Activated naive CD4-positive, alpha-beta T cell treated with anti-CD3 and anti-CD28 coated beads for 36 hours (primary cell): ENCODE measurements at places on chromosomes 3 and 15. TPM values are rescaled to one million over a fixed set of nuclear protein-coding genes. Genes with fewer than 3 reads are reported as not detected.

DNA sequence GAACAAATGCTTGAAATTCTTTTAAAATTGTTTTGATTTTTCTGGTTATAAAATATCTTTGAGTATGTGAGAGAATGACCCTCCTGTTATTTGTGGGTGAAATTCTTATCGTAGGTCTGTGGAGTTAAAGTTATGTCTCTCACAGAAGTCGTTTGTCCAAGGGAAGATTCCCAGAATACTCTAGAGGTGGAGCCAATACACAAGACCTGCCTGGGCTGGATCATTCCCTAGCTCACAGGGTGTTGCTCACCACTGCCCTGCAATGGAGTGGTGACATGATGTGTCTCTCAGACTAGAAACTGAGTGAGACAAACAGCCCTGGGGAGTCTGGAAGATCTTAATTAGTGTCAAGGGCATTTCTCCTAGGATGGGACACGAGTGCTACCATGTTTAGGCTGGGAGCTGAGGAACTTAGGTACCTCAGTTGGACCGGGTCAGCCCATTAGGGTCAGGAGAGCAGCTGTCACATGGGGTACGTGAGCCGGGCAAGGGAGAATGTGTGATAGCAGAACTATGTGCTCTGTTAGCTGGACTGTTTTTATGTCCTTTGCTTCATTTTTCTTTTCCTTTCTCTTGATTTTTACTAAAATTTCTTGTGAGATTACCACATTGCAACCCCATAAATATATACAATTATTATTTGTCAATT is 53.6 kb upstream of the MYO5C start:
- no peak overlapping the region for H3K27ac ChIP-seq
- no peak overlapping the region for H3K4me3 ChIP-seq
- no peaks in the 10 kb centered on the region for H3K4me1 ChIP-seq
- H3K36me3 ChIP-seq: peaks cover 2% of the 10 kb centered on the region
- DNase-seq: no peak

DNA sequence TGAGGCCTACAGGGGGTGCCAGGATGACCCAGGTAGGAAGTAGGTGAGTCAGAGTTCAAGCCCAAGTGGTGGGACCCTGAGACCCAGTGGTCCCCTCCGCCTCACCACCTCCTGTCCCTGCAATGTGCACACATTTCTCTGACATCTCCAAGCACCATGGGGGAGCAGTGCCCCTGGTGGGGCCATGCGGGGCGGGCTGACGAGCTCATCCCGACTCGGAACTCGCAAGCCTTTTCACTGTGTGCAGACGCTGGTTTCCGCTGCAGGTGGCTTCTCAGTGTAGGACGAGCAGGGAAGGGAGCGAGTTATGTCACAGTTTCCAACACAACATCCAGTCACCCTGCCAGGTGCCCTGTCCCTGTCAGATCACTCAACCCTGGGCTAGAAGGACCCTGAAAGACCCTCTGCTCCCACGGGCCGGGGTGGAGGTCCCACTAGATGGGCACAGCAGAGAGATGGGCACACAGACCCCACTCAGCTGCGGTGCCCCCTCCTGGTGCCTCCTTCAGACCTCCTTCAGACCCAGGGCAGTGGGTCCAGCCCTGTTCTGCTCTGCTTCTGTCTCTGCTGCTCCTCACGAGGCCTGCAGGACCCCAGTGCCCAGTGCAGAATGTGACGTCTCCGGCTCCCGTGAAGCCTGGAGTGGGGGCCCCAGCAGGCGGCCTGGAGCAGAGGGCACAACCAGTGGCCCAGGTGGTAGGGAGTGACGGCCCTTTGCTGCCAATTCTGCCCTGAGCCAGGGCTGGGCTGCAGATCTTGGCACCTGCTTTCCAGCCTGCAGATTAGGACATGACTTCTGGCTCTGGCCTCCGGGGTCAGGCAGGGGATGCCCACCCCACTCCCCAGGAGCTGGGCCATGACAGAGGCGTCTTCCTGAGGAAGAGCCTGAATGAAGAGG is 102.0 kb upstream of the RPL32 start:
- no peak for DNase-seq
- no peaks in the 10 kb centered on the region for H3K27me3 ChIP-seq
- H3K4me3 ChIP-seq: no peak overlapping the region
- H3K27ac ChIP-seq: no peak overlapping the region
- H3K4me1 ChIP-seq: peaks cover 19% of the 10 kb centered on the region
- peaks cover 4% of the 10 kb centered on the region for H3K36me3 ChIP-seq

GRCh38 chr15:101394654-101395053 is 94.9 kb downstream of the PCSK6 start:
- H3K4me3 ChIP-seq: no peak overlapping the region
- peaks cover 23% of the 10 kb centered on the region for H3K27me3 ChIP-seq
- no peak for DNase-seq
- H3K27ac ChIP-seq: no peak overlapping the region
- no peaks in the 10 kb centered on the region for H3K36me3 ChIP-seq

- H3K27me3 ChIP-seq: no peaks in the 10 kb centered on the region
- no peak overlapping the region for H3K4me3 ChIP-seq
- no peaks in the 10 kb centered on the region for H3K4me1 ChIP-seq
- no peak for DNase-seq
- no peaks in the 10 kb centered on the region for H3K36me3 ChIP-seq
Observed at GRCh38 chr3:139455206-139455605, 21.1 kb downstream of the RBP2 start.

DNA sequence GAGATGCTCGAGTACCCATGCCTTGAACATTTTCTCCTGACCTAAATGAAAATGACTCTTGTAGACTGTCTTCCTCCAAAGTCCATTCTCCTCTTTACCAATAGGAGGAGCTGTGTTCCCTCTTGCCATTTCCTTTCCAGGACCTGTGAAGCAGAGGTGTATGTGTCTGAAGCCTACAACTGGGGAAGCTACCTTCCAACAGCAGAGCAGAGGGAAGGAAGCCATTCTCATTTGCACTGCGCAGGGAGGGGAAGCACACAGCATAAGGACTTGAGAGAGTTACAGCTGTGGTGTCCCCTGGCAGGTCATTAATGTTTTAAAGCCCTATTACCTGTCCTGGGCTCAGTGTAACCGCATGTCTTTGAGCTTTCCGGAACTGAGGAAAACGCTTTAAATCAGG is 38.7 kb downstream of the HSPBAP1 start:
- peaks cover 10% of the 10 kb centered on the region for H3K36me3 ChIP-seq
- no peak overlapping the region for H3K4me3 ChIP-seq
- H3K27me3 ChIP-seq: no peaks in the 10 kb centered on the region
- no peak overlapping the region for H3K27ac ChIP-seq
- DNase-seq: peak; percentile 26

- peaks cover 31% of the 10 kb centered on the region for H3K4me1 ChIP-seq
- H3K4me3 ChIP-seq: peak within 1 kb of the TSS; percentile 84
- no peaks in the 10 kb centered on the region for H3K27me3 ChIP-seq
- peaks cover 6% of the 10 kb centered on the region for H3K36me3 ChIP-seq
- H3K27ac ChIP-seq: no peak within 1 kb of the TSS
- peak; percentile 76 for DNase-seq
Observed at GRCh38 chr3:143119009-143119914, at the start of gene CHST2. TSS of gene CHST2 (plus strand) at chr3:143119771. CDS start at chr3:143120817, 1,046 bp downstream.

GRCh38 chr15:94287794-94288246 is 56.5 kb downstream of the MCTP2 start:
- H3K36me3 ChIP-seq: peaks cover 19% of the 10 kb centered on the region
- peak; percentile 71 for DNase-seq
- H3K27ac ChIP-seq: no peak overlapping the region
- peaks cover 37% of the 10 kb centered on the region for H3K4me1 ChIP-seq

- DNase-seq: no peak
- H3K27ac ChIP-seq: no peak overlapping the region
- no peaks in the 10 kb centered on the region for H3K27me3 ChIP-seq
- no peaks in the 10 kb centered on the region for H3K36me3 ChIP-seq
- no peak overlapping the region for H3K4me3 ChIP-seq
Observed at GRCh38 chr3:183375787-183376186, 52.6 kb downstream of the MCF2L2 start.

TMCO5A gene
- total RNA-seq: not detected

GOLGA8S gene
- total RNA-seq: not detected

NMB gene
- total RNA-seq: 5.7 TPM
